ENCODE measurements at places on chromosomes 12 and 14.
A peak's percentile ranks its signal among the peaks of the same experiment; 100 is the strongest.

- no peak for DNase-seq
Measured at GRCh38 chr12:1576410-1577241, 17.8 kb downstream of the FBXL14 start.

DNA sequence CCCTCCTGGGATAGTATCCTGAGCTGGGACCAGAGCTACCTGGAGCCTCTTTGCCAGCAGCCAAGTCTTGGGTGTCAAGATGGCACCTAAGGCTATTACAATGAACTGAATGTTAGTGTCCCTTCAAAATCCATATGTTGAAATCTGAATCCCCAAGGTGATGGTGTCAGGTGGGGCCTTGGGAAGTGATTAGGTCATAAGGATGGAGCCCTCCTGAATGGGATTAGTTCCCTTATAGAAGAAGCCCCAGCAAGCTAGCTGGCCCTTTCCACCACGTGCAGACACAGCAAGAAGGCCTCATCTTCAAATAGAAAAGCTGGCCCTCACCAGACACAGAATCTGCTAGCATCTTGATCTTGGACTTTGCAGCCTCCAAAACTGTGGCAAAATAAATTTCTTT is 12.4 kb downstream of the NFKBIA start:
- no peak for DNase-seq

- peak; percentile 39 for DNase-seq
Measured at GRCh38 chr12:8709124-8709830, 11.5 kb downstream of the RIMKLB start.

GRCh38 chr12:132452596-132453350 is 37.2 kb upstream of the FBRSL1 start:
- DNase-seq = no peak

GRCh38 chr14:53390008-53390407 is 236.9 kb upstream of the DDHD1 start:
- DNase-seq = no peak

DNA sequence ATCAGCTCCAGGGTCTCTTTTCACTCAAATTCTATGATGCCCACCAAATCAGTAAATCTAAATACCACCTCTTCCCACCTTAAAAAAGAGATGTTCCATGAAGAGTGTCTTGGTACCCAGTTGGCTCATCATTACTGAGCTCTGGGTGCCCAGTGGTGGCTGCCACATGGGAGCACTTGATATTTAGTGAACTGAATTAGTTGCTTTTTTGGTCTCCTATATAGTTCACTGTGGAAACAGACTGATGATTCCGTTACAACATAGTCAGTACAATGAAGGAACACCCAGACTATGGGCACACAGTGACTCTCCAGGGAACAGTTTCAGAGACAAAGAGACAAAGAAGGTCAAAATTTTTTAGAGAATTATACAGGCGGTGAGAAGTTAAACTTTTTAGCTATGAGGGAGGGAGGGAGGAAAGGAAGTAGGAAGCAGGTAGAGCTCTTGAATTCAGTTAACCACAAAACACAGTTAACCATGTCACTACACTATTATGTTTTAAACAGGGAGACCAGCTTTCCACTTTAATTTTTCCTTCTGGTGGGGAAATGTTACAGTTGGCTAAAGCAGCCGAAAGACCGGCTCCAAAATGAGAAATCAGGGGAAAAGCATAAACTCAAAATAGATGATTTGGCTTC is 14.6 kb upstream of the YY1 start:
- DNase-seq = no peak

- no peak for DNase-seq
Measured at GRCh38 chr12:118851891-118852290, 129.4 kb upstream of the SRRM4 start.

GRCh38 chr12:1913377-1914113 is 4.9 kb downstream of the CACNA2D4 start:
- DNase-seq = no peak

Measured in MV-4-11 (cell line).